ENCODE measurements at places on chromosomes 5 and 9.

- DNase-seq: no peak
These were observed 78.3 kb upstream of the LIFR start for GRCh38 chr5:38634568-38635369.

DNA sequence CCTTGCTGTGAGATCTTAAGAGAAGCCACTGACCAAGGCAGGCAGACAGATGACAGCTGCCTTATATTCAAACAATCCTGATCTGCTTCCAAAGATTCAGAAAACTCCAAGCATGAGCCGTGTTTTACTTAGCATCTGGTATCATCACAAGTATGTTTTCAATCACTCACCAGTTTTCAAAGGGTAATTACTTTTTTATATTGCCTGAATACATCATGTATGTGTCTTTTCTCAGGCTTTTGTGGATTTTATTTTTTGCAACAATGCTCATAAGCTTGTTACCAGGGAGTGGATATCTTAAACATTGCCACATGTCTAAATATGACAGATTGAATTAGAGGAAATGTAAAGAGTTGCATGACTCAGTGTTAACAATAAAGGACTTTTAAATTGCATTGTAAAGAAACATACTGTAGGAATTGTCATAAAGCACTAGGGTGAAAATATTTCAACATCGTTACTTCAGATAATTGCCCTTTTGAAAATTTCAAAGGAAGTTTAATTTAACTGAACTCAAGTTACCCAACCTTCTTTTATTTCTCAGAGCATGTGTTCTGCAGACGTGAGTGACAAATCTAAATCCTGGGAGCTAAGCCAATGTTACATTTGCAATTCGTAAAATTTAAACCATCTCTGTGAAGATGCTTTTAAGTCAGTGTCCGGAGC is 326.1 kb downstream of the PLK2 start:
- no peak for DNase-seq

- DNase-seq: no peak
These were observed 31.1 kb downstream of the UHRF2 start for GRCh38 chr9:6444128-6444527.

DNA sequence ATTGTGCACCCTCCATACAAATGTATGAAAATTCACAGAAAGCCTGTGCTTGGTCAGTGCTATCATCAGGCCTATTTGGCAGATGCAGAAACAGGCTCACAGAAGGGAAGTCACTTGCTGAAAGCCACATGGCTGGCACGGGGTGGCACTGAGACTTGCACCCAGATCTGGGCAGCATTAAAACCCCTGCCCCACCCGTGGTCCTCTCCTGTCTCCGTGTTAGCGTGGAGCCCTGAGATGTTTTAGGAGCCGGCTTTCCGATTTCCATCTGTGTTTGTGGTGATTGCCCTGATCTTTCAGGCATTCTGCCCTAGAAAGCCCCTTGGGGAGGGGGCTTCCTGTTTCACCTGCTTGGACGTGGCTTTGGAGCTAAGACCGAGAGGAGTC is 102.2 kb upstream of the IER5L start:
- DNase-seq: no peak

GRCh38 chr9:3999706-4000105 is 300.2 kb downstream of the GLIS3 start:
- DNase-seq: no peak

GRCh38 chr5:5481633-5482032 is 59.2 kb downstream of the ICE1 start:
- DNase-seq: no peak

- no peak for DNase-seq
These were observed 24.2 kb downstream of the TNIP1 start for GRCh38 chr5:151056379-151057325.

GRCh38 chr5:151772029-151772845 is 483 bp downstream of the G3BP1 start:
- DNase-seq: peak; percentile 42

All from activated naive CD4-positive, alpha-beta T cell treated with anti-CD3 and anti-CD28 coated beads, Interleukin-2, amount 50 U/mL, for 16 hours (primary cell).